ENCODE measurements at places on chromosomes 12 and 14.

- no peak for DNase-seq
Observed at GRCh38 chr14:96037891-96038557, 1.1 kb upstream of the C14orf132 start.

- no peak for DNase-seq
Observed at GRCh38 chr14:69574263-69574953, at the start of gene CCDC177. Gene CCDC177 (minus strand): TSS chr14:69574871. CDS start chr14:69573622, 1,249 bp downstream.

- DNase-seq = no peak
Observed at GRCh38 chr14:71576472-71576871, 355.8 kb upstream of the RGS6 start.

DNA sequence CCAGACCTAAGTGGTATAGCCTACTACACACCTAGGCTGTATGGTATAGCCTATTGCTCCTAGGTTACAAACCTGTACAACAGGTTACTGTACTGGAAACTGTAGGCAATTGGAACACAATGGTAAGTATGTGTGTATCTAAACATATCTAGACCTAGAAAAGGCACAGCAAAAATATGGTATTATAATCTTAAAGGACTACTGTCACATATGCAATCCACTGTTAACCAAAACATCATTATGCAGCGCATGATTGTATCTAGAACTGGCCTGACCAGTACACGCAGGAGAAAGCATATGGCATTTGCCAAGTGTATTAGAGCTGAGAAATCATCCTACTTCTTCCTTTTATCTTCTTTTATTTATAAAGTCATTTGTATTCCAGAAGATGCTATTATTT lies 75.5 kb downstream of the SLC8A3 start:
- DNase-seq = no peak

DNA sequence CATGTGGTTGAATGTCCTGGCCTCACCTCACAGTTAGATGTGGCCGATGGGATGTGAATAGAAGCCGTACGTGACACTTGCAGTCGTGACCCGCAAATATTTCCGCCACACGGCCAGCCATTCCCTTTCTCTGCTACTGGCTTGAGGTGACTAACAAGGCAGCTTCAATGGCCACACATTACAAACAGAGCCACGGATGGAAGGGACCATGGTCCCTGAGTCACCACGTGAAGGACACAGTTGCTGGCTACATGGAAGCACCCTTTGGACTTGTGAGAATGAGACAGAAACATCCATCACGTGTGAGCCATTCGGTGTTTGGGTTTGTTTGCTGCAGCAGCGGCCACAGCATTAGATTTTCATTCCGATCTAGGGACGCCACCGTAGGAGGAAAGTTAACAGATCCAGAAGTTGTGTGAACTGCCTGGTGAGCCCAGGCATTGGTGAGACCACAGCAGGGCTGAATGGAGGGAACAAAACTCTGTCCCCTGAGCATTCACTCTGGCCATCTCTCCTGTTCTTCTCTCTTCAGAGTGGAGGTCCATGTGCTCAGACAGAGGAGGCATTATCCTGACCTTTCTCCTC lies 33.5 kb upstream of the ADGRD1 start:
- DNase-seq = no peak

DNA sequence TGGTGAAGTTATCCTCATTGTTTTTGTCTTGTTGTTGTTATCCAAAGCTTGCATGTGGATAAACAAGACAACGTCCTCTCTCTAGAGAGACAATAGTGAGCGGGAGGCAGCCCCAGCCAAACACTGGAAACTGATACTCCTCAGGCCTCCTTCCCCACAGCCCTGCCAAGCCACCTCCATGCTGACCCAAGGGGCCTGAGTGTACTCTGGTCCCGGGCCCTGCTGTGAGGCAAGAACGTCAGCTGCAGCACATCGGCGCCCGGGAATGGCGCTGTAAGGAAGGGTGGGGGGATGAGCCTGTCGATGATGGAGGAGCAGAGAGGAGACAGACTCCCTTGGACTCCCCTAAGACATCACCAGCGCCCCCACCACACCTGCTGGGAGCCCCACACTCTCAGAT lies 83.6 kb downstream of the ANO2 start:
- no peak for DNase-seq

GRCh38 chr12:28552251-28552970 lies 362.2 kb downstream of the CCDC91 start:
- no peak for DNase-seq

GRCh38 chr14:87449016-87449415 lies 544.0 kb downstream of the GALC start:
- DNase-seq = no peak

- DNase-seq = no peak
Observed at GRCh38 chr12:85644508-85644907, 191.7 kb downstream of the RASSF9 start.

GRCh38 chr12:5493018-5493417 lies 61.1 kb downstream of the NTF3 start:
- DNase-seq = no peak

DNA sequence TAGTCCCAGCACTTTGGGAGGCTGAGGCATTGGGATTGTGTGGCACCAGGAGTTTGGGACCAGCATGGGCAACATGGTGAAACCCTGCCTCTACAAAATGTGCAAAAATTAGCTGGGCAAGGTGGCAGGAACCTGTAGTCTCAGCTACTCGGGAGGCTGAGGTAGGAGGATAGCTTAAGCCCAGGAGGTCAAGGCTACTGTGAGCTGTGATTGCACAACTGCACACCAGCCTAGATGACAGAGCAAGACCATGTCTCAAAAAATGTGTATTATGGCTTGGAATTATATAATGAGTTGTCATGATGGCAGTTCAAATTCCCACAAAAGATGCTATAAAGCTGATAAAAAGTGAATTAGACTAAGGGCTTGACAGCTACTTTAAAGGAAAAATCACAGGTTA lies 20.6 kb upstream of the TMPRSS12 start:
- no peak for DNase-seq

GRCh38 chr12:131102493-131102931 lies 148.8 kb downstream of the ADGRD1 start:
- no peak for DNase-seq

DNA sequence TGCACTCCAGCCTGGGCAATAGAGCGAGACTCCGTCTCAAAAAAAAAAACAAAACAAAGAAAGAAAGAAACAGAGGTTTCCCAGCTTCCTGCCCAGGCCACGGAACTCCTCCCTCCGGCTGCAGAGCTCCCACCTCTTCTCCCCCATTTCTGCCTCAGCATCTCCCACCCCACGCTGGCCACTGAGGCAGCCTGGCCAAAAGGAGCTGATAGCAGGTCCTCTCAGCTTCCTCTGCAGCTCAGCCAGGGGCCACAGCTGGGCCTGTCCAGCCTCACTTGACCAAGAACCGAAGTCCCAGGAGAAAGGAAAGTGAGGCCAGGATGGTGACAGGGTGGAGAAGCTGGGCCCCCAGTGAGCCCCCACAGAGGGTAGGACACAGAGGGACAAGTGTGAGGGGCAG lies 33.4 kb upstream of the CD9 start:
- DNase-seq = no peak

DNA sequence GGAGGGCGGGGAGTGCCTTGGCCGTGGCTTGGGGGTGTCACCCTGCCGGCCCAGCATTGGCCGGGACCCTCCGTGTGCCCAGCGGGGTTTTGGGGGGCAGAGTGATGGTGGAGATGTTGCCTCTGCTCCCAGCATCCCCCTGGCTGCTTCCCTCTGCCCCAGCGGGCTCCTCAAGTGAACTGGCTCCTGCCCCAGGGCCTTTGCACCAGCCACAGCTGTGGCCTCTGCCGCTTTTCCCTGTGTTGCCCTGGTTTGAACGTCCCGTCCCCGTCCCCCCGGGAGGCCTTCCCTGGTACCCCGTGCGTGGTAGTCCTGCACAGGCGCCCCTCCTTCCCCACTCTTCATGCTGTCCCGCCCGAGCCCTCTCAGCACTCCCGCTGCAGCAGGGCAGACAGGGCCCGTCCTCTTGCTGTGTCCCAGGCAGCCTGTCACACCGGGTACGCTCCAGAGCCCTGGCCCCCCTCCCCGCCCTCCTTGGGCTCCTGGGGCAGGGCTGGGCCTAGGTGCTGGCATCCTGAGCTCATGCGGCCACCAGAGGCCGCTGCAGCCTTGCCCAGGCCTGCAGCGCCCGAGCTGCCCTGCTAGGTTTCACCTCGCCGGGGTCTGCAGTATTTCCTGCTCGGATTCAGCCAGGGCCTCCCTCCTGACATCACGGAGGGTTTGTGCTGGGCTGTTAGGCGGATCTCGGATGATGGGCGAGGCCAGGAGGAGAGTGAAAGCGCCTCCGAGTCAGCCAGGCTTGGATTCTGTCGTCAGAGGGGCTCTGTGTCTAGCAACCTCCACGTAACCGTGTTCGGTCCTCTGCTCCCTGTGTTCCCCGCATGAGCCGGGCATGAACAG lies 9.5 kb downstream of the NOC4L start:
- DNase-seq = peak; percentile 28

GRCh38 chr12:47863985-47864384 lies 40.8 kb downstream of the VDR start:
- no peak for DNase-seq

DNA sequence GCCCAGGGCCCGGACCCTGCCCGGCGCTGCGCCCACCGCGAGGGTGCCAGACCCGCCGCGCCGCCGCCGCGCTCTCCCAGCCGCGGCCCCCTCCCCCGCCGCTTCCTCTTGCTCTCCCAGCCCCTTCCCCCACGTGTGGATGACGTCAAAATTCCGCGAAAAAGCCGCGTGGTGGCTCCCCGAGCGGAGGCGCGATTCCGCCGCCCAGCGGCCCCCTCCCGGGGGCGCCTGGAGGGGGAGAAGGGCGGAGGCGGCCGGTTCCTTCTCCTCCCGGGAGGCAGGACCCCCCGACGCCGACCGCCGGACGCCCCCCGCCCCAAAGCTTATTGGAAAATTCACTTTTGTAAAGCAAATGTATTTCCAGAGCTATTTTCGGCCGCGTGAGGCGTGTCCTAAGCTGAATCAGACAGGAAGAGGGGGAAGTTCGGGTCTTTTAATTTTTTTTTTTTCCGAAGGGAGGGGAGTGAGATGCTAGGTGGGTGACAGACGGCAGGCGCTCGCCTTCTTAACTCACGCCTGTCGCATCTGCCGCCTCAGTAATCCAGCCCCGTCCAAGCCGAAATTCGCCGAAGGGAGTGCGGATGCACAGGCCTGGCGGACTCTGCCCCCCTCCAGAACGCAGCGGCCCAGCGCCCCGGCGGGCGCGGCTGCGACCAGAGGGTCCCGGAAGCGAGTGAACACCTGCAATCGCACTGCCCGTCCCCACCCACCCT lies 4.1 kb upstream of the CCND2 start:
- DNase-seq = no peak

GRCh38 chr14:38282936-38283335 lies 27.0 kb upstream of the CLEC14A start:
- DNase-seq = no peak

- DNase-seq = no peak
Observed at GRCh38 chr12:33253178-33253577, 186.4 kb downstream of the SYT10 start.

DNA sequence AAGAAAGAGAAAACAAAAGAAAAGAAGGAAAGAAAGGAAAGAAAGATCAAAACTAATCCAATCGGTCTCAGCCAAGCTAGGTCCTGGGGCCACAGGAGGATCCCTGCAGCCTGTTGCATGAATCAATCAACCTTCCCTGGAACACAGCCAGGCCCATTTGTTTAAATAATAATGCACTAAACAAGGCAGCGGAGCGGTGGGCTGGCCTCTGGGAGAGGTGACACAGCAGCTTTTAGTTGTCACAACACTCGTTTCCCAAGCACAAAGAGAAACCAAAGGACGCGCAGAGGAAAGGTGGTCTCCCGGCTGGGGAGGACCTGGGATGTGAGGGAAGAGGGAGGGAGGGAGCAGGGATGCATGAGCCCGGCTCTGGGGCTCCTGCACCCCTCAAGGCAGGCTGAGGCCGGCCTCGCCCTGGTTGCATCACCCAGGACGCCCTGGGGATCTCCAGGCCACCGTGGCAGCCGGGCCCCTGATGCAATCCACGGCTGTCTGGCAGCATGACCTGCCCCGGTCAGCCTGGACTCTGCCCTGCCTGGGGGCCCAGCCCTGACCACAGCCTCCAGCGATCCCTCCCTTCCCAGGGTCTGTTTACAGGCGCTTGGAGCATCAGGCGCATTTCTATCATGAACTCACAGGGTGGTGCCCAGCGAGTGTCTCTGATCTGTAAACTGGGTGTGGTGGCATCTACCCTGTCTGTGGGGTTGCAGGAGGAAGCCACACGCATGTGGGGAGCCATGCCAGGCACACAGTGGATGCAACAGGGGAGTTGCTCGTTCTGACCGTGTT lies 32.5 kb downstream of the MMP17 start:
- DNase-seq = no peak

GRCh38 chr14:67690011-67690410 lies 5.6 kb downstream of the RDH11 start:
- no peak for DNase-seq

DNA sequence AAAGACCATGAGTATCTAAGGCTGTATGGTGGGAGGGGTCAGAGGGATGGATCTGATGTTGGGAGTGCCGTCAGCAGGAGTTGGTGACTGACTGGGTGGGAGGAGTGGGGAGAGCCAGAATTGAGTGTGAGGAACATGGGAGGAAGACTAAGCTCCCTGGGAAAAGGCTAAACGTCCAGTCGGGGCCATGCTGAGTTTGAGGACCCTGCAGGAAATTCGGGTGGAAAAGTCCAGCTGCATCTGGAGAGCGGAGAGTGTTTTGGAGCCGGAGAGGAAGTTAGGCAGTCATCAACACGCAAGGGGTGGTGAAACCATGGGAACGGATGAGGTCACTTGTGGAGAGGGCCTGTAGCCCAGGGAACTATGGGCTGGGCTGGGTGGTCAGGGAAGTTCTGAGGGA lies 60.9 kb downstream of the ELK3 start:
- DNase-seq = no peak

- DNase-seq = no peak
Observed at GRCh38 chr12:122125452-122126341, 47.1 kb downstream of the MLXIP start.

DNA sequence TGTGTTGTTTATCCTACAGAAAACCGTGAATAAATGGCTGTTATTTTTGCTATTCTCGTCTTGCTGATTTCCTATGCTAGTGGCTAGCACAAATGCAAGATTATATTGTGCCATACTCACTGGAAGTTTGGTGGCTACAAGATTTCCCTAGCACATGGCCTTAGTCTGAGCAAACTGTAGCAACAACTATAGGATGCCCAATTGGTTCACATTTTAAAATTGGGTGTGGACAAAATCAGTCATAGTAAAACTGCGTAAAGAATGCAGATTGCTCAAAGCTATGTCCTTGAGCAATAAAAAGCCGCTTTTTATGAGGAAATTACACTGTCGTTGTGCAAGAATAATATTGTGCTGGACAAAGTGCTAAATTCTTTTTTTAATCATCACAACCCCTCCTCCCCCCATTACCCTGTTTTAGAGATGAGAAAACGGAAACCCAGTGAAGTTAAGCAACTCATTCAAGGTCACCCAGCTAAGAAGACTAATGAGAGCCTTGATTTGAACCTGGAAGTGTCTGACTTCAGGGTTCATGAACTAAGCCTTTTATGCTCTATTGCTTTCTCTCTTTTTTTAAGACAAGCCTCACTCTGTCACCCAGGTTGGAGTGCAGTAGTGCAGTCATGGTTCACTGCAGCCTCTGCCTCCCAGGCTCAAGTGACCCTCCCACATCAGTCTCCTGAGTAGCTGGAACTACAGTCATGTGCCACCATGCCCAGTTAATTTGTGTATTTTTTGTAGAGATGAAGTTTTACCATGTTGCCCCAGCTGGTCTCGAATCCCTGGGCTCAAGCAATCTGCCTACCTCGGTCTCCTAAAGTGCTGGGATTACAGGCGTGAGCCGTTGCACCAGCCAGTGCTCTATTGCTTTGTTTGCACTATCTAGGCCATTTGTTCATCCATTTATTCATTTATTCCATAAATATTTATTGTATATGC lies 73.6 kb downstream of the SRGAP1 start:
- DNase-seq = peak; percentile 87

GRCh38 chr14:68794851-68795596 lies 2.2 kb upstream of the ZFP36L1 start:
- DNase-seq = no peak
